Activated CD8-positive, alpha-beta memory T cell treated with anti-CD3 and anti-CD28 coated beads for 4 hours (primary cell): ENCODE measurements at places on chromosomes 16 and 17.

DNA sequence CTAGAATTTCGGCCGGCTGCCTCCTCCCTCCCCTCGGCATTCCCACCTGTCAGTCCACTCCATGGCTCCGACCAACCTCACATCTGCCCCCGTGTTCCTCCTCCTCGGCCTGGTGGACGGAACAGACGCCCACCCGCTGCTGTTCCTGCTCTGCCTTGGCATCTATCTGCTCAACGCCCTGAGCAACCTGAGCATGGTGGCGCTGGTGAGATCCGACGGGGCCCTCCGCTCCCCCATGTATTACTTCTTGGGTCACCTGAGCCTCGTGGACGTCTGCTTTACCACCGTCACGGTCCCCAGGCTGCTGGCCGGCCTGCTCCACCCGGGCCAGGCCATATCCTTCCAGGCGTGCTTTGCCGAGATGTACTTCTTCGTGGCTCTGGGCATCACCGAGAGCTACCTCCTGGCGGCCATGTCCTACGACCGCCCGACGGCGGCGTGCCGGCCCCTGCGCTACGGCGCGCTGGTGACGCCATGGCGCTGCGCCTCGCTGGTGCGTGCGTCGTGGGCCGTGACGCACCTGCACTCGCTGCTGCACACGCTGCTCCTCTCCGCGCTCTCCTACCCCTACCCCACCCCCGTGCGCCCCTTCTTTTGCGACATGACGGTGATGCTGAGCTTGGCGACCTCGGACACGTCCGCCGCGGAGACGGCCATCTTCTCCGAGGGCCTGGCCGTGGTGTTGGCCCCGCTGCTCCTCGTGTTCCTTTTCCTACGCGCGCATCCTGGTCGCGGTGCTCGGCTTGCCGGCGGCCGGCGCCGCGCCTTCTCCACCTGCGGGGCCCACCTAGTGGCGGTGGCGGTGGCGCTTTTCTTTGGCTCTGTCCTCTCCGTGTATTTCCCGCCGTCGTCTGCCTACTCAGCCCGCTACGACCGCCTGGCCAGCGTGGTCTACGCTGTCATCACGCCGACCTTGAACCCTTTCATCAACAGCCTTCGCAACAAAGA is at the start of gene OR3A2:
OR3A2 (minus strand) TSS at position 440 of the 948 bp plus-strand sequence.
- no peak for DNase-seq

GRCh38 chr17:38746849-38747462 is 1.2 kb downstream of the PCGF2 start:
- no peak for DNase-seq

DNA sequence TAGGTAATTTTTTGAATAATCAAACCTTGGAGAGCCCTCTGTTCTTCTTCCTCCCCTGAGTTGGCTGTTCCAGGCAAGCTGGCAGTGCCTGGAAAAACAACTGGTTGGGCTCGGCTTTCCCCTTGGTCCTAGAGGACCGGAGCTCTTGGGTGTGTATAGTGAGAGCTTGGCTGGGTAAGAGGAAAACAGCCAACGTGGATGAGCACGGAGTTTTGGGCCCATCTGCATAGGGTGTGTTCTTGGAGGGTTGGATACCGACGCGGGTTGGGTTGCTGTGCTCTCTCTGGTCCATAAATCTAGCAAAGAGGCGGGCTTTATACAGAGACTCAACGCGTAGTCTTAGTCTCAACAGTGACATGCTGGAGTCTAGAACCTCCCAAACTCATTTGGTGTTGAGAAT is 23.2 kb downstream of the ITGB3 start:
- DNase-seq = no peak

DNA sequence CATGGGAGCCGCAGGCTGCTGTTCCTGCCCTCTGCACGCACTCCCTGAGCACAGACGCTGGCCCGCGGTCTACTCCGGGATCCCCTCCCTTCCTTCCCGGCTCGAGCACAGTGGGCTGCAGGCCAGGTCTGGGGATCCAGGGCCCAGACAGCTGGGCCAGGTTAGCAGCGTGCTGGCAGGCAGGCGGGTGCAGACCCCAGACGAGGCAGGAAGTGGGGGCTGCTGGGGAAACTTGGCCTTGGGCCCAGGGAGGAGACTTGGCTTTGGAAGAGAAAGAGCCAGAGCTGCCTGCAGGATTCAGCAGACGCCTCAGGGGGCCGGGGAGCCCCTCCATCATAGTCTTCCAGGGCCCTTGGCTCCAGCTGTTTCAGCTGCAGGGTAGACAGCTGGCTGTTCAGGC is 30.2 kb upstream of the ABCC3 start:
- no peak for DNase-seq

DNA sequence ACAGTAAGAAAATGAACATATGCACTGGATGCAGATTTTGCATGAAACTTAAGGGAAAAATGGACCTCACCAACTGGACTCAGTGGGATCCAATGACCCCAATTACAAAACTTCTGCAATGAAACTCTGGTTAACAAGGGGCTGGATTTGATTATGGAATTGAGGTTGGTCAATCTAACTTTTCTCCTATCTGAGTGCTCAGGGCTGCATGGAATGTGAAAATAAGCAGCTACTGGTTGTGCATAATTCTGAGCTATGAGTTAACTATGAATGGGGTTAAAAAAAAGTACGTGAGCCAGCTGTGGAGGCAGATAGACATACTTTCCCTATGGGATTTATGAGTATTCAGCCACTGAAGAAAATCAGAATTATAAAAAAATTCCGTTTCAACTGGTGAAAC is 9.2 kb downstream of the FAM20A start:
- DNase-seq = no peak

DNA sequence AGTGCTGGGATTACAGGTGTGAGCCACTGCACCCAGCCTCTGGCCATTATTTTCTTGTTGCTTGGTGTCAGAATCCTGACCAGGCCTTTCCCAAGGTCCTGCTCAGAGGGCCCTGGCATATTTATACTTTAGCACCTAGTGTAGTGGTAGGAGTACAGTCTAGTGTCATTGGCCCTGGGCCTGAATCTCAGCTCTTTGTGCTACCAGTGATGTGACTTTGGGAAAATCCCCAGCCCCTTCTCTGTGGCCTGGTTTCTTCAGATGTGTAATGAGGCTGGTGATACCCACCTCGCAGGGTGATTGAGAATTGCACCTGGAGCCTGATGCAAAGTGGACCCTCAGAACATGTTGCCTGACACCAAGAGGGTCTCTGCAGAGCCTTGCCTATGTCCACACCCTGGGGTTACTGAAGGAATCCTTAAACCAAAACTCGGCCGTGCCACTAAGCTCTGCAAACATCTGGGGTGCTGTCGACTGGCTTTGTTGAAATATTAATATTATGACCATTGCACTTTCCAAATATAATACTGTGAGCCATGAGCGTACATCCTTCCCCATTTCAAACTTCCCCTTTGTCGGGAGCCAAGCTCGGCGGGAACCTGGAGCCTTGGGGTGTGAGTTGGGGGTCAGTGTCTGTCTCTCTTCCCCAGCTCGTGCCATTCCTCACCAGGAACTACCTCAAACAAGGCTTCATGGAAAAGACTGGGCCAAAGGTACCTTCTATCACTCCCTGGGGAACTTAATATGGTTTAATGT is 18.0 kb upstream of the RNF135 start:
- DNase-seq = no peak

- DNase-seq = no peak
Measured at GRCh38 chr16:47622451-47623176, 161.5 kb downstream of the PHKB start.

DNA sequence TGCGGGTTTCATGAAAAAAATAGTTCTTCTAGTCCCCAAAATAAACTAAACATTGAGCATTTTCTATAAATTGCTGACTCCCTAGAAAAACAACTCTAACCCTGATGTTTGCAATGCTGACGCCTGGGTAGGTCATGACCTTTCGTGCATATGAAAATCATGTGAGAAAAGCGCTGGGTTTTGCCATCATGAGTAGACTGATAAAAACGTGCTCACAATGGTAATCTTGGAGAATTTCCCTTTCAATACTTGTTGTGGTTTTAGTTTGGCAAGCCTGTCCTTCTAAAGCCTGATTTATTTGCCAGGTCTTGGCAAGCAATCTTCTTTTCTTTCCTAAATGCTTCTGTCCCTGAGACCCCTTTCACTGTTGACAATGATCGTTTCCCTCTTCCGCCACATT is 4.0 kb upstream of the CLEC10A start:
- DNase-seq = no peak

DNA sequence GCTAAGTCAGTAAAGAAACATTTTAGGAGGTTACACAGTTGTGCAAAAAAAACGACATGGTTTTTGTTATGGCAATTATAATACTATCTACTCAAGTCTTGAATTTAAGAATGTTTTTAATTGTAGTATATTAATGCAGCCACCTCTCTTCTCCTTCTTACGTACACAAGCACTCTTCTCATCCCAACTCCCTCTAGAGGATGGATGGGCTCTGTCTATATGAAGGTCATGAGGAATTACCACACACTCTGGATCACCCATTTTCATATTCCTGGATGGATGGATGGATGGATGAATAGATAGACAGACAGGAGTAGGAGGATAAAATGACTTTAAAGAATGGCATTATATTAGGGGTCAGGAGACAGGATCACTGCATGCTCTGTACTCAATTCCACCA is 120.0 kb downstream of the PHKB start:
- DNase-seq = no peak

DNA sequence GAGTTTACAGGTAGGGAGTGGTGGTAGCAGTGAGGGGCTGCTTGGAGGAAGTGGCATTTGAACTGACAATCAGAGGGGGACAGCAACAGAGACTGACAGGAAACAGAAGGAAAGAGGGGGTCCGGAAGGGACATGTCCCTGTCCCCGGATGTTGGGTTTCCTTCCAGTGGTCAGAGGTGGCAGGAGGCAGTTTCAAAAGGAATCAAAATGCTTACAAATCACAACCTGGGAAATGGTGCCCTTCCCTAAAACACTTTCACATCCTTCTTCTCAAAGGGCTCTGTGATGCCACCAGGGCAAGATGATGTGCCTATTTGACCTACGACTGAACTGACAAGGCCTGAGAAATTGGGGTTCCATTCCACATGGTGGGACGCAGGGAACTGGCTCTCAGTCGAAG is 19.7 kb downstream of the ADGRG1 start:
- no peak for DNase-seq

- DNase-seq = no peak
Measured at GRCh38 chr17:14575471-14575953, 274.6 kb downstream of the HS3ST3B1 start.

- DNase-seq = no peak
Measured at GRCh38 chr17:17568772-17569195, 22.7 kb downstream of the PEMT start.

GRCh38 chr17:32772453-32773025 is 104.4 kb downstream of the MYO1D start:
- DNase-seq = no peak

GRCh38 chr17:6427279-6427781 is 7.6 kb downstream of the AIPL1 start:
- no peak for DNase-seq
